ENCODE measurements at places on chromosomes 5 and 9. TPM values are rescaled to one million over a fixed set of nuclear protein-coding genes. Genes with fewer than 3 reads are reported as not detected.
A peak's percentile ranks its signal among the peaks of the same experiment; 100 is the strongest.

DNA sequence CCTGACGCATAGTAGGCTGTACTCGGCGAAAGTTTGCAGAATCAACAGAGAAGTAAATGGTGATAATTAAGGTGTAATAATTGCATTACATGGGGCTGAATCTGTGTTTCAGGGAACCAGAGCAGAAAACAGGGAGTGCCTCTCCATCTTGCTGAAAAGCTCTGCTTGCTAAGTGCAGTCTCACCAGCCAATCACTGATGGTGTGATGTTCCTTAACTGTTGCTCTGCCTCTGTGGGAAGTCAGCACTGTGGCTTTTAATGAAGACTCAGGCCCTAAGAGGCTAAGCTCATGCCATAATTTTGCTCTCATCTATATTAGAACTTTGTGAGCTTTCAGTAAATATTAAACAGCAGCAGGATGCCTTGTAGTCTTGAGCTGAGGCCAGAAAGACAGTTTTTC, 4.5 kb downstream of the PHF24 start:
- no peak for DNase-seq

- no peak for DNase-seq
Measured at GRCh38 chr5:153714798-153715197, 224.3 kb downstream of the GRIA1 start.

- DNase-seq, result peak; percentile 24
Measured at GRCh38 chr5:106601620-106602019, 1069.1 kb downstream of the EFNA5 start.

DNA sequence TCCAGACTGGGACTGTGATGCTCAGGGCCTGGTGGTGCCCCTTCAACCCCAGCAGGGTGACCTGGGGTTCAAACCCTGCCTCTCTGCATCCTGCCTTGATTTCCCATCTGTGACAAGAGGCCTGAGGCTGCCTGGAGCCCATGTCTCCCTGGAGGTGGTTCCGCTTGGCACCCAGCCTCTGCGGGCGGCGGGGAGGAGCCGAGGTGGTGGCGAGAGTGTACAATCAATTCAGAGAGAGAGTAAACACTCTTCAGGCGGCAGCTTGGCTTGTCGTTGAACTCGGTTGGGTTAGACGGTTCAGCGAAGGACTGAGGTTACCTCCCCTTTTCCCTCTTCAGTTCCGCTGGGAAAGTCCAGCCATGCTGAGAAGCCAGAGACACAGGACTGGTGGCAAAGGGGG, 39.3 kb downstream of the NTNG2 start:
- DNase-seq, result no peak

GRCh38 chr9:35844628-35845270, 15.7 kb downstream of the TMEM8B start:
- DNase-seq, result peak; percentile 80

GRCh38 chr5:27062451-27062850, 24.1 kb upstream of the CDH9 start:
- DNase-seq, result no peak

DNA sequence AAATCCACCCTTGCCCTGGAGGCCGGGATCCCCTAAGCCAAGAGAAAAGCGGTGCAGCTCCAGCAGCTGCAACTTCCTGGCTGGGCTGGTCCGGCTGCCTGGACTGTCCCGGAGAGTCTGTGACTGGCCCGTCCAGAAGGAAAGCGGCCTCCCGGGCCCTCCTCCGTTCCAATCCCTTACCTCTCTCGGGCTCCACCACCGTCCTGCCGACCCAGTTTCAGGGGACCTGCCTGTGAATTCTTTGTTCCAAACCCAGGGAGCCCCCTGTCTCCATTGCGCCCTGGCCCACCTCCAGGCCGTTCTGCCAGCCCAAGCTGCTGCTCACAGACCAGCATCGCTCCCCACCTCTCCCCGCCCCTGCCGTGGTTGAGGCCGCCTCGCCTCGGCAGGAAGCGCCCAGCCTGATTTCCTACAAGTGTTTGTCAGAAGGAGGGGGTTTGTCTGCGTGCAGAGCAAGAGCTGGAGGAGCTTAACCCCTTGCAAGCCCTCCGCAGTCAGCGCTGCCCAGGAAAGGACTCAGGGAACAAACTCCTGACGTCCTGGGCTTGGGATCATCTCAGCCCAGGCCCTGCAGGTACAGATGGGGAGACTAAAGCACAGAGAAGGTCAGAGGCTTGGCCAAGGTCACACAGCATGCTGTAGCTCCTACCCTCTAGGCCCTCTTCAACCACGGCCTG, at the start of gene AKNA:
Gene AKNA (minus strand): TSS at position 303 of the 677 bp plus-strand sequence. CDS start 6,649 bp downstream, outside the sequence.
- peak; percentile 86 for DNase-seq

DNA sequence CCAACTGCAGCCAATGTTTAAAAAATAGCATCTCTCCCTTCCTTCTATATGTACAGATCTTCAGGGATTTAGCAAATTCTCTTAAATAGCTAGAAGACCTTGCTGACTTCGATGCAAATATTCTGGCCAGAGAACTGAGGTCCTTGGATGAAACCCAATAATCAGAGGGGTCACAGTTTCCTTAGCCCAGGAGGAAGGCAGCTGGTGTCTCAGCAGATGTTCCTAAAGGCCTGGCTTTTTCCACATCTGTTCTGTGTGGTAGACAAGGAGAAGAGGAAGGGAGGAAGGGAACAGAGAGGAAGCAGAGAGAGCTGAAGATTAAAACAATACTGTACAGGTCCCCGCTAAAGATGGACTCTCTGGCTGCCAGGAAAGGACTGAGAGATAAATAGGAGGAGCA, 33.1 kb downstream of the BOD1 start:
- peak; percentile 9 for DNase-seq

DNA sequence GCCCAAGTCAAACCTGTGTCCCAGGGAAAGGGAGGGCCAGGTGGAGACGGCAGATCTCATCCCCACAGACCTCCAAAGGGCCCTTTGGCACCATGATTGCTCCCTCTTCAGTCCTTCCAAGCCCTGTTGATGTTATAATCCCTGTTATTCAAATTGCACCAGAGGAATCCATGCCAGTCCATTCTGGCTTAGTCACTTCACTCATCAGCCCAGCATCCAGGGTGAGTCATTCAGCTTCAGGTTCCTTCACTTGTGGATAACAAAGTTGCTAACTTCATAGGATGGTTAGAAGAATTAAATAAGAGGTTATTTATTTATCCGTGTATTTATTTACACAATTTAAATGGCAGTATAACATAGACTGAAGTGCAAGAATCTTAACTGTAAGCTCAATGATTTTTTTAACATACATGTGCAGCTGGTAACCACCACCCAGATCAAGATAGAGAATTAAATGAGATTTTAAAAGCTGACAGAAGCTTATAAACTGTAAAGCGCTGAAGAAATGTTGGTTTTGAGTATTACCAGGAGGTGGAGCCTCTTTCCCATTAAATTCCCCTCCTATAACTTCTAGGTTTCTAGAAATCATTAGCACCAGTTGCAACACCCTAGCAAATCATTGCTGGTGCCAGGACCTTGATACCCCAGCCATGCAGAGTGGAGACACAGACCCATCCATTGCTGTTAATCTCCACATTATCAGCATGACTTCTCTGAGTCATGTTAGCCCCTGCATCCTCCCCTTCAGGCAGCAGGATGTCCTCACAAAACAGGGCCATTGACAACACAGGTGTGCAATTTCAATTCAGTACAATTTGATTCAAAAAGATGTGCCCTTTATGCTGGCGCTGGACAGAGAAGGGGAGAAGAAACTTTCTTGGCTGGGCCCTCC, 77.4 kb downstream of the SEC61B start:
- DNase-seq, result peak; percentile 24

- DNase-seq, result no peak
Measured at GRCh38 chr9:3756071-3756470, 230.3 kb upstream of the RFX3 start.

DNA sequence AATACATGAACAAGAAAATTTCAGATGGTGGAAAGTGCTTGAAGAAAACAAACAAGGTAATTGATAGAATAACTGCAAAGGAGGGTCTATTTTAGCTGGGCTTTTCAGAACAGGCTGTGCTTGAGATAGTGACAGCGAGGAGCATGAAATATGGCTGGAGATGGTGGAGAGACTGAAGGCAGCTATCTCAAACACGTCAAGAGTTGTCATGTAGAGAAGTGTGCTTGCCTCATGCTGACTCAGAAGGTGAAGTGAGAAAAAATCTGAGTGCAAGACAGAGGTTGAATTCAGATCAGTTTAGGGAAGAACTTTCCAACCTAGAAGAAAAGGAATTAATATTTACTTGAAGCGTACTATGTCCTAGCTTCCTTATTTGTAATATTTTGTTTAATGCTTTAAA, 115.5 kb upstream of the RANBP3L start:
- no peak for DNase-seq

DNA sequence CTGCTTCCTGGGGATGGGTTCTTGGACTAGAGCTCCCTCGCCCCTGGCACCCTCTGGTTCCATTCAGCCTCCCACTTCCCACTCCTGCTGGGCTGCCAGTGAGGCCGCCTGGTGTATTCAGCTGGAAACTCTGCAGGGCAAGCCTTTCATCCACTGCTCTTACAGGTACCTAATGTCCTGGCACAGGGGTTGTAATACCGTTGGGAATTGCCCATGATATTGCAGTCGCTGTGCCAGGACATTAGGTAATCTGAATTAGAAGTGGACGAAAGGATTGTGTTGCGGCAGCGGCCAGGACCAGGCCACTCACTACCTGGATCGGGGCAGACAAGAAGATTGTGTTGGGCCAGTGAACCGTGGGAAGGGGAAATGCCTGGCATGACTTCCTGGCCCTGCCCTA, 13.1 kb downstream of the TMOD1 start:
- no peak for DNase-seq

DNA sequence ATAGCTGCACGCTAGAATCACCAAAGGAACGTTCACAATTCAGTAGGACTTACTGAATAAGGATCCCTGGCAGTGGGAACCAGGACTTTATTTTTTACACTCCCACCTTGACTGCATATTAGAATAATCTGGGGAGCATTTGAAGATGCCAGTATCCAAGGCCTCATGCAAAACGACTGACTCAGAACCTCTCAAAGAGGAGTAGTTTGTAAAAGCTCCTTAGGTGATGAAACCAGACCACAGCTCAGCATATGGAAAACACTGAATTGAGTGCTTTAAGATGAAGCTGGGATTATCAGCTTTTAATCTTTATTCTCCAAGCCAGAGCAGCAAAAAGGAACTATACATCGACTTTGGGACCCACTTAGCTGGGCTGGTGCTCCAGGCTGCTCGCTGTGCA, 288.3 kb downstream of the MLLT3 start:
- no peak for DNase-seq

DNA sequence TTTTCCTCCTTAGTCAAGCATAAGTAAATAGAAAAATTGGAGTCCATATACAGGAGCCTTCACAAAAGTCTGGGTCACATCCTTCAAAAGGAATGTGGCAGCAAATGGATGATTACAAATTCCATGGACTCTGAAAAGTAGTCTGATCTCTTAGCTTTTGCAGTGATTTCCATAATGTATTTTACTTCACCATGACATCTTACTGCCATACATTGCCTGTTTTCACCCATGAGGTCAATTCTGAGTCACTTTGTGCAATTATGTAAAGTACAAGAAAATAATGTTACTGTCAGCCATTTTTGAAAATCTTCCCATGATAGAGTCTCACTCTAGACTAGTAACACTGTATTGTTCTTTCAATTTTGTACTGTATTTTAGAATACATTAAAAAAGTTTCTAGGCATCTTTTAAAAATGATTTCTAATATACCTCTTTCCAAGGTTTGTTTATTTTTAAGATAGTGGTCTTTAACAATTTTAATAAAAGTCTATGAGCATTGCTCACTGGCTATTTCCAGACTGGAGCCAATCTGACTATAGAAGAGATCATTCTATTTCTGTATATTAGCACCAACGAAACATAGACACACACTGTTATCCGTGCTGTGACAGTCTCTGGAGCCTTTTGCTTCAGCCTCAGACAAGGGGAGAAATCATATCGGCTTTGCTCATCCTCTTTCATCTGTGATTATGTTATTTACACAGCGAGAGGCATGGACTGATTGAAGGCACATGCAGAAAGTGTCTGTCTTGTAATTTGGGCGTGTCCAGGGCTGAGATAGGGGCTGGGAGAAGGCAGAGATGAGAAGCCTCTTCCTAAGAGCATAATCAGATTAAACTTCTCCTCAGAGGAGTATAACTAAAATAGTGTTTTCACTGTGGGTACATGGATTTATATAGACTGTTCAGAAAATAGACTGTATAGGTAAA, 22.9 kb upstream of the ACTBL2 start:
- DNase-seq, result no peak

- no peak for DNase-seq
Measured at GRCh38 chr5:175706499-175706898, 48.6 kb downstream of the HRH2 start.

GRCh38 chr5:82562696-82563240, 284.6 kb upstream of the RPS23 start:
- DNase-seq, result no peak

GRCh38 chr5:89613222-89613956, 730.4 kb upstream of the MEF2C start:
- no peak for DNase-seq

DNA sequence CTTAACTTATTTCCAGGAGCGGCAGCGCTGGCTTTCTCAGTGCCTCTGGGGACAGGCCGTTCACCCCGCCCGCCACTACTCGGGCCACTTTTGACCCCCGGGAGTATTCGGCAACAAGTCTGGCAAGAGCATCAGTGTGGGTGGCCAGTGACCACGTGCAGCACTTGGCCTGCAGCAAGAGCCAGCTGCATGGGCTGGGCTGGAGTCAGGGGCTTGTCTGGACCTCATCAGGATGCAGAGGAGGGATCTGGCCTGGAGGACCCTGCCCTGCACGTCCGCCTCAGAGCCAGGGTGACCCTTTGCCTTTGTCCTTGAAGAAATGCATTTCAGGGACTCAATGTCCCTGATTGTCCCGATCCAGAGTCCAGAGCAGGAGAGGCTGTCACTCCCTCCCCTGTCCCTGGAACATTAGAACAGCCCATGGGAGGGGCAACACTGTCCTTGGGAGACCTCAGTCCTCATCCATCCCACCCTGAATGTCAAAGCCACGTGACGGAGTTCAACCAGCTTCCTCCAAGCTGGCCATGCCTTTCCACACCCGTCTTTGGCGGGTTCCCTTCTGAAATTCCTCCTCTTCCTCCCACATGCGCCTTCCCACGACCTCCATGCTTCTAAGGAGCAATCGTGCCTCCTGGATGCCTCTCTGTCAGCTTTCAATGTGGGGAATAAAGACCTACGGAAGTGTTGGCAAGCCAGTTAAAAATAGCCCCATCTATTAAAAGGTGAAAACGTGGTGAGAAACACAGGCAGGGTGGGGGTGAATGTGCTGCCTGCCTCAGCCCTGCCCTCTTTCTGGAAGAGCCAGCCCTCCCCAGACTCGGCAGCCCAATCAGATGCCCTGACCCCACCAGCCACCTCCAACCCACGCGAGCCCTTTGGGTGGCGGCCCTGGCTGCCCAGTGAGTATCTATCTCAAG, 99.0 kb downstream of the OLFM1 start:
- DNase-seq, result no peak

- no peak for DNase-seq
Measured at GRCh38 chr5:151730381-151730780, 28.1 kb downstream of the ATOX1 start.

Gene SNCAIP
- 19.0 TPM for total RNA-seq

Gene FOXD4L6
- total RNA-seq, result under 0.01 TPM

Gene RAD23B
- total RNA-seq, result 375 TPM

Gene MLANA
- total RNA-seq, result not detected

Gene GHR
- total RNA-seq, result 2.2 TPM

Gene SHROOM1
- total RNA-seq, result 6.5 TPM

Gene KLF4
- 3.5 TPM for total RNA-seq

Gene PCDHB16
- under 0.01 TPM for total RNA-seq

Gene FKBP15
- 20.6 TPM for total RNA-seq

Gene TGFBI
- 496 TPM for total RNA-seq

Gene CDC20B
- total RNA-seq, result not detected

Gene GLDC
- total RNA-seq, result 0.32 TPM

Measured in fibroblast of villous mesenchyme (primary cell).